Stimulated activated CD4-positive, alpha-beta T cell treated with anti-CD3 and anti-CD28 coated beads, Interleukin-2, amount 100 ng/mL, for 24 hours (primary cell): ENCODE measurements at places on chromosomes 3 and 15.

GRCh38 chr3:174444391-174444790 is 414.7 kb upstream of the NAALADL2 start:
- no peak for DNase-seq

DNA sequence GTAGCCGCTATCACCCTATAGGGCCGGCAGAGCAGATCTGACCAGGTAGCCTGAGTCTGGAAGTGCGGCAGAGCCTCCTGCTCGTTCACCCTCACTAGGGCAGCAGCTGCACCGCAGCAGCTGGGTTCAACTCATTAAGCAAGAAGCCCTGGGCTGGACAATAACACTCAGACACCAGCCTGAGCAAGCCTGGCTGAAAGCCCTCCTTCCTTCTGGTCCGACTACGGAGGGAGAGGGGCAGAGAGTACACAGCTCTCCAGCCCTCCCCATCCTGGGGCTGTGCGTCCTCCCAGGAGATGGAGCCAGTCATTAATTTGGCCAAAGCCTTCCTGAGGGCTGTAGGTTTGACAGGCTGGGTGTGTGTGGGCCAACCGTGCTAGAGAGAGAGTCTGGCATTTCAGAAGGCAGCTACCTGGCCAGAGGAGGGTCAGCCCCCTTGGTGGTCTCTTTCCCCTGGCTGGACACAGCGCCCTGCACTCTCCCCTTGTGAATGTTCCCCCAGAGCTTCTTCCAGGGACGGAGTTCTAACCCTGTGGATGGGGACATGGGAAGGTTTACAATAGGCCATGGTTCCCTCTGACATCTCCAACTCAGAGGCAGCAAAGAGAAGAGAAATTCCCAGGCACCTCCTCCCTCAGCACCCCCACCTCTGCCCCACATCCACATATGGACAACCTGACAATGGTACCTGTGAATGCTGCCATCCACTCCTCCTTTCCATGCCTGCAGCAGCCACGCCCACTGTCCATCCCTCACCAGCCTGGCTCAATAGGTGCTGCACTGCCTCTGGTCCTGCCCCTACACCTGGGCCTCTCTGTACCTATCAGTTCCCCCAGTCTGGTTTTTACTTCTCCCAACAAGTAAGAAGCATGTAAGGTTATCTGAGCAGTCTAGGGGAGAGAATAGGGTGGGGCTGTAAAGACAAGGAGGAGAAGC is 6.5 kb downstream of the CHRNB4 start:
- no peak for DNase-seq

- DNase-seq, result no peak
Observed at GRCh38 chr3:171390051-171390941, 69.9 kb downstream of the TNIK start.

- no peak for DNase-seq
Observed at GRCh38 chr15:59609730-59610712, 1.6 kb upstream of the GCNT3 start.

DNA sequence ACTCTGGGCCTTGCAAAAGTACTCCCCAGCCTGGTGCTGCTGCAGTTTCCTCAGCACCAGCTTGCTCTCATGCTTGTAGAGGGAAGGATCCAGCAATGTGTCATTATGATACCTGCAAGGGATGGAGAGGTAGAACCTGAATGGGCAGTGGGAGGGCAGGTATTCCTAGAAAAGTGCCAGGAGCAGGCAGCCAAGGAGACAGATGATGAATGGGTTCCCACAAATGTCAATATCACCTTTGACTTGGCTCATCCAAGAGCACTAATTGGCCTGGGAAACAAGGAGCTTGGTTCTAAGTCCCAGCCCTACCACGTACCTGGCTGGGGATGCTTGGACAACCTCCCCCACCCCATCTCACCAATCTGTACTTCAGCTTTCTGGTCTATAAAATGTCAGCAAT is 9.4 kb downstream of the CILP start:
- no peak for DNase-seq

GRCh38 chr3:110479731-110480130 is 591.9 kb upstream of the NECTIN3 start:
- DNase-seq, result no peak

DNA sequence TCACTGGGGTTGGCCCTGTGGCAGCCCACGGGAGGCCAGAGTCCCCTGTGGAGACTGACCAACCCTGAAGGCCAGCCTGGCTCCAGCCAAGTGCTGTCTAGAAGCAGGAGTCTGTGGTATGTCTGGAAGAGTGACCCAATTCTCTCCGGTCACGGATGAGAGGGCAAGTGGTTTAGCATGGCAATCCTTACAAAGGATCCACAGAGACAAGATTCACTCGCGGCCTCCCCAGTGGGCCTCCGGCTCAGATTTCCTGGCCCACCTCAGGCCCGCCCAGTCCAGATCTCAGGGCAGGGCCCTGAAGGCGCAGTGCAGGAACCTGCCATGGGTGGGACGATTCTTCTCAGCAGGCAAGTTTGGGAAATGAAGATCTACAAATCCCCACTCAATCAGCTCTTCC is 5.0 kb upstream of the BCL2L10 start:
- no peak for DNase-seq

- DNase-seq, result no peak
Observed at GRCh38 chr15:29074045-29074444, 188.3 kb downstream of the APBA2 start.

- DNase-seq, result peak; percentile 10
Observed at GRCh38 chr3:197256836-197257444, 41.5 kb downstream of the DLG1 start.
